ENCODE measurements at places on chromosomes 7 and 10. TPM values are rescaled to one million over a fixed set of nuclear protein-coding genes. Genes with fewer than 3 reads are reported as not detected.

PNLIPRP3 gene
- polyA plus RNA-seq: not detected

TBATA gene
- not detected for polyA plus RNA-seq

COX19 gene
- 16.9 TPM for polyA plus RNA-seq

AGAP9 gene
- 63.4 TPM for polyA plus RNA-seq

COPS6 gene
- polyA plus RNA-seq: 126 TPM

COL13A1 gene
- polyA plus RNA-seq: 25.8 TPM

REEP3 gene
- polyA plus RNA-seq: 34.1 TPM

KAZALD1 gene
- polyA plus RNA-seq: 8.2 TPM

SCART1 gene
- polyA plus RNA-seq: 3.8 TPM

GUSB gene
- polyA plus RNA-seq: 79.8 TPM

SLC16A9 gene
- 43.4 TPM for polyA plus RNA-seq

All from left kidney (tissue), 8 donors.